ENCODE measurements at places on chromosomes 2 and 18. TPM values are rescaled to one million over a fixed set of nuclear protein-coding genes. Genes with fewer than 3 reads are reported as not detected.

GRCh38 chr18:39199231-39199855 lies 1633.7 kb upstream of the CELF4 start:
- no peak overlapping the region for H3K27ac ChIP-seq
- H3K4me3 ChIP-seq = no peak overlapping the region
- DNase-seq = no peak
- no peaks in the 10 kb centered on the region for H3K36me3 ChIP-seq

The MAP2 gene
- polyA plus RNA-seq = 0.48 TPM

DNA sequence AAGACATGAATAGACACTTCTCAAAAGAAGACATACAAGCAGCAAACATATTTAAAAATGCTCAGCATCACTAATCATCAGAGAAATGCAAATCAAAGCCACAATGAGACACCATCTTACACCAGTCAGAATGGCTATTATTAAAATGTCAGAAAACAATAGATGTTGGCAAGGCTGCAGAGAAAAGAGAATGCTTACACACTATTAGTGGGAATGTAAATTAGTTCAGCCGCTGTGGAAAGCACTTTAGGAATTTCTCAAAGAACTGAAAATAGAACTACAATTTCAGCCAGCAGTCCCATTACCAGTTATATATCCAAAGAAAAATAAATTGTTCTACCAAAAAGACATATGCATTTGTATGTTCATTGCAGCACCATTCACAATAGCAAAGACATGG lies 61.7 kb downstream of the STRADB start:
- H3K4me1 ChIP-seq = no peaks in the 10 kb centered on the region
- H3K4me3 ChIP-seq = no peak overlapping the region
- H3K36me3 ChIP-seq = no peaks in the 10 kb centered on the region

The BOD1L2 gene
- not detected for polyA plus RNA-seq

- H3K27me3 ChIP-seq = no peaks in the 10 kb centered on the region
- no peak overlapping the region for H3K27ac ChIP-seq
These were observed 34.7 kb upstream of the ALPP start for GRCh38 chr2:232343821-232344220.

The COX7A2L gene
- 137 TPM for polyA plus RNA-seq

DNA sequence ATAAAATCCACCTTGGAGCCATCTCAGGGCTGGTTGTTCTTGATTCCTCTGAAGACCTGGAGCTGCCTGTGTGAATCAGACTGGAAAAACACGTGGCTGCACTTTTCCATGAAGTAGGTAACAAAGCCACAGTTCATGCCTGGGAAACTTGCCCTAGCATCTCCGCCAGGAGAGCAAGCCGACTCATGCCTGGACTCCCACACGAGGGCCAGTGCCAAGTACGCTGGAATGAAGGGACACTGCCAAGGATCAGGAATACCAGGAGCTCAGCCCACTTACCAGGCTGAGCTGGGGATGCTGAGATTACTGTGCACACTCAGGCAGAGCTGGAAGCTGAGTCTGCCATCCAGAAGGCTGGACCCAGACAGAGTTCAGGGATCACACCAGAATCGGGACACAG lies 10.9 kb upstream of the FHL2 start:
- no peak for DNase-seq
- H3K27me3 ChIP-seq = no peaks in the 10 kb centered on the region
- no peaks in the 10 kb centered on the region for H3K4me1 ChIP-seq

DNA sequence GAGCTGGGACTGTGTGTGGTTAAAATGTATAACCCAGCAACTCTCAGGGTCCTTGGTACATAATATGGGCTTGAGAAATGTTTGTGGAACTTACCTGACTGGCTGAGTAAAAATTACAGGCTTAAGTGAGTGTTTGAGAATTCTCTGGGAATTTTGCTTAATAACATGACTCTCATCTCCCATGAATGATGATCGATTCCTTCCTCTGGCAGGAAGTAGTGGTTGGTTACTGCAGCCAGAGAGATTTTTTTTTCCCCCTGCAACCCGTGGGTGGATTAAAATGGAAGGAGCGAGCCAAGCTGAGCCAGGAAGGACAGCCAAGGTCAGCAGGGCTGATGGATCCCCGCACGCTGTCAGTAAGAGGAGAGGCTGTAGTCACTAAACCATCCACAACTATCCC lies 40.6 kb upstream of the RFX8 start:
- no peak overlapping the region for H3K27ac ChIP-seq
- H3K36me3 ChIP-seq = no peaks in the 10 kb centered on the region
- H3K4me1 ChIP-seq = peaks cover 6% of the 10 kb centered on the region
- DNase-seq = no peak
- H3K27me3 ChIP-seq = no peaks in the 10 kb centered on the region
- H3K4me3 ChIP-seq = no peak overlapping the region

The WDR75 gene
- polyA plus RNA-seq = 19.3 TPM

DNA sequence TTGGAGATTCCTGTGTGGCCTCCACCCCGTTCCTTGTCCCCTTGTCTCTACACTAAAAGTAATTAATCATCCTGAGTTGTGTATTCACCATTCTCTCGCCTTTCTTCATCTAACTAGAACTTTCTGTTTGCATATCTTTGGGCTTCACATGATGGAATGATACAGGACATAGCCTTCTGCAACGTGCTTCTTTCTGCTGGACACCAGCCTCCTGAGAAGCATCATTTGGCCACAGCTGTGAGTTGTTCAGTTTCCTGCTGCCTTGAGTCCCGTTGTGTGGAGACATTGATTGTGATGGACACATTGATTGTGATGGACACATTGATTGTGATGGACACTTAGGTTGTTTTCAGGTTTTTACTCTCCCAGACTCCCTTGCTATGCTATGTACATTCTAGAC lies 139.3 kb downstream of the KCTD1 start:
- no peak overlapping the region for H3K4me3 ChIP-seq
- no peak overlapping the region for H3K27ac ChIP-seq
- H3K36me3 ChIP-seq = no peaks in the 10 kb centered on the region
- H3K27me3 ChIP-seq = no peaks in the 10 kb centered on the region
- H3K4me1 ChIP-seq = no peaks in the 10 kb centered on the region

- no peaks in the 10 kb centered on the region for H3K4me1 ChIP-seq
- no peak overlapping the region for H3K4me3 ChIP-seq
- no peak overlapping the region for H3K27ac ChIP-seq
- H3K36me3 ChIP-seq = no peaks in the 10 kb centered on the region
- DNase-seq = no peak
These were observed 166.7 kb downstream of the FMNL2 start for GRCh38 chr2:152501666-152502065.

- H3K4me3 ChIP-seq = no peak overlapping the region
- no peak overlapping the region for H3K27ac ChIP-seq
- no peak for DNase-seq
- H3K36me3 ChIP-seq = no peaks in the 10 kb centered on the region
- no peaks in the 10 kb centered on the region for H3K4me1 ChIP-seq
- H3K27me3 ChIP-seq = no peaks in the 10 kb centered on the region
These were observed 546.8 kb upstream of the NETO1 start for GRCh38 chr18:73414598-73414997.

DNA sequence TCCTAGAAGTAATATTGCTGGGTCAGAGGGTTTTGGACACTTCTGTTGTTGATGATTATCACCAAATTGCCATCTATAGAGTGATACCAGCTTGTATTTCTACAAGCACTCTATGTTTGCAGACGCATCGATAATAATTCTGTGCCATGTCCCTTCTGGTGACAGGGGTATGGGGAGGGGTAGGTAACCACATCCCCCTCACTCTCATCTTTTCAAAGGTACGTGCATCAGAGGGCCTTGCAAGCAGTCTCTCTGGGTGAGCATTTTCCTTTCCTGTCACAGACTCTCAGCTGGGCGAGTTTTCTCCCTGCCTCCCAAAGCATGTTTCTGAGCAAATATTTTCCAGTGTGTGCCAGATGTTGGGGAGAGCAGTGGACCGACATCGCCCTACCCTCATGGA lies 98.0 kb downstream of the SMAD7 start:
- H3K27me3 ChIP-seq = no peaks in the 10 kb centered on the region
- H3K27ac ChIP-seq = no peak overlapping the region
- H3K36me3 ChIP-seq = no peaks in the 10 kb centered on the region
- no peaks in the 10 kb centered on the region for H3K4me1 ChIP-seq

The PDE6D gene
- 52.1 TPM for polyA plus RNA-seq

DNA sequence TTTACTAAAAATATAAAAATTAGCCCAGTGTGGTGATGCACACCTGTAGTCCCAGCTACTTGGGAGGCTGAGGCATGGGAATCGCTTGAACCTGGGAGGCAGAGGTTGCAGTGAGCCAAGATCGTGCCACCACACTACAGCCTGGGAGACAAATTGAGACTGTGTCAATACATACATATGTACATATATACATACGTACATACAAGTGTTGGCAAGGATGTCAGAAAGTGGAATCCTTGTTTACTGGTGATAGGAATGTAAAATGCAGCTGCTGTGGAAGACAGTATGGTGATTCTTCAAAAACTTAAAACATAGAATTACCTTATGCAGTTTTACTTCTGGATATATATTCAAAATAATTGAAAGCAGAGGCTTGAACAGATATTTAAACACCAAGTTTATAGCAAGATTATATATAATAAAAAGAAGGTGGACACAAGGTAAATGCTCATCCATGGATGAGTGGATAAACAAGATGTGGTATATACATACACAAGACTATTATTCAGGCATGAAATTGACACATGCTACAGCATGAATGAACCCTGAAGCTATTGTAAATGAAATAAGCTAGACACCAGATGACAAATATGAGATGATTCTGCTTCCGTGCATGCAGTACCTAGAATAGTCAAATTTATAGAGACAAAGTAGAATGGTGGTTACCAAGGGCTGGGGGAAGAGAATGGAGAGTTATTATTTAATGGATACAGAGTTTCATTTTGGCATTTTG lies 43.2 kb downstream of the CCDC138 start:
- no peak overlapping the region for H3K27ac ChIP-seq
- no peaks in the 10 kb centered on the region for H3K36me3 ChIP-seq
- DNase-seq = no peak
- H3K27me3 ChIP-seq = no peaks in the 10 kb centered on the region

The KCNG2 gene
- polyA plus RNA-seq = not detected

GRCh38 chr18:76672627-76673026 lies 149.7 kb upstream of the ZNF236 start:
- H3K36me3 ChIP-seq = no peaks in the 10 kb centered on the region
- H3K4me1 ChIP-seq = no peaks in the 10 kb centered on the region
- no peak overlapping the region for H3K27ac ChIP-seq
- no peaks in the 10 kb centered on the region for H3K27me3 ChIP-seq
- DNase-seq = no peak

DNA sequence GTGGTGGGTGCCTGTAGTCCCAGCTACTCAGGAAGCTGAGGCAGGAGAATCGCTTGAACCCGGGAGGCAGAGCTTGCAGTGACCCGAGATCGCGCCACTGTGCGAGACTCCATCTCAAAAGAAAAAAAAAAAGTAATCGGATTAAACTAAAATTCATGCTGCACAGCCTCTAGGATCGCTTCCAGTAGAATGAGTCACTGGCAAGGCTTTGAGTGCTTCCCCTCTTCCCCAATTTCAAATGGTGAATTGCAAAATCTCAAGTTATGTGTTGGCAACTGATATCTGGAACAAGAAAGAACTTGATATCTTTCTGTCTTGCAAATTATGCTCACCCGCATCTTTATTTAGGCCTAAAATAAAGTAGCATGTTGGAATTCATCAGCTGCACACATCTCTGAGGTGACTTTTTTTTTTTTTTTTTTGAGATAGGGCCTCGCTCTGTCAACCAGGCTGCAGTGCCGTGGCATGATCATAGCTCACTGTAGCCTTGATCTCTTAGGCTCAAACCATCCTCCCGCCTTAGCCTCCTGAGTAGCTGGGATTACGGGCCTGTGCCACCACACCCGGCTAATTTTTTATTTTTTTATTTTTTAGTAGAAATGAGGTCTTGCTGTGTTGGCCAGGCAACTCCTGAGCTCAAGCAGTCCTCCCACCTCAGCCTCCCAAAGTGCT lies 12.7 kb downstream of the TTC39C start:
- H3K27me3 ChIP-seq = no peaks in the 10 kb centered on the region
- no peak overlapping the region for H3K27ac ChIP-seq
- no peaks in the 10 kb centered on the region for H3K36me3 ChIP-seq
- peaks cover 47% of the 10 kb centered on the region for H3K4me1 ChIP-seq

GRCh38 chr2:8753609-8754008 lies 71.8 kb downstream of the ID2 start:
- no peaks in the 10 kb centered on the region for H3K4me1 ChIP-seq
- H3K4me3 ChIP-seq = no peak overlapping the region
- H3K36me3 ChIP-seq = peaks cover 35% of the 10 kb centered on the region
- no peaks in the 10 kb centered on the region for H3K27me3 ChIP-seq
- H3K27ac ChIP-seq = no peak overlapping the region

GRCh38 chr18:23156134-23156533 lies 20.8 kb downstream of the CABLES1 start:
- no peaks in the 10 kb centered on the region for H3K27me3 ChIP-seq
- H3K4me3 ChIP-seq = no peak overlapping the region
- H3K27ac ChIP-seq = no peak overlapping the region
- no peaks in the 10 kb centered on the region for H3K36me3 ChIP-seq

GRCh38 chr2:25598911-25599310 lies 74.5 kb downstream of the DTNB start:
- no peak overlapping the region for H3K27ac ChIP-seq
- H3K27me3 ChIP-seq = no peaks in the 10 kb centered on the region
- DNase-seq = no peak
- H3K4me1 ChIP-seq = no peaks in the 10 kb centered on the region
- no peaks in the 10 kb centered on the region for H3K36me3 ChIP-seq
- H3K4me3 ChIP-seq = no peak overlapping the region

DNA sequence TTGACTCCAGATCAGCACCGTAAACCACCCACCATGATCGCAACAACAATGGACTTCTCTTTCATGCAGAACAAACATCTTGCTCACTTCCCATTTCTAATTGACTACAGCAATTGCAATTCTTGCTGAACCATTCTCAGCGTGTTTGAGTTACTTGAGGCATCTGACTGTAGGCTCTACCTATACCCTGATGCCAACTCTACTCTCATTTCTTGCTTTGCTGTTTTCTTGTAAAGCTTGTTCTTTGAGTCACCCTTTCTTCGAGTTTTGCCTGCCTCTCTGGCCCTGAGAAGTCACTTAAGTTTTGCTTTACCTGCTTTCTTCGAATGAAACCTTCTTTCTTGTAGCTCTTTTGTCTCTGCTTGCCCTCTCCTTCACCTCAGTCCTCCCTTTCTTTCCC lies 160.5 kb upstream of the RND3 start:
- H3K27me3 ChIP-seq = no peaks in the 10 kb centered on the region
- no peak overlapping the region for H3K4me3 ChIP-seq
- H3K36me3 ChIP-seq = no peaks in the 10 kb centered on the region
- H3K27ac ChIP-seq = no peak overlapping the region
- no peaks in the 10 kb centered on the region for H3K4me1 ChIP-seq
- no peak for DNase-seq

DNA sequence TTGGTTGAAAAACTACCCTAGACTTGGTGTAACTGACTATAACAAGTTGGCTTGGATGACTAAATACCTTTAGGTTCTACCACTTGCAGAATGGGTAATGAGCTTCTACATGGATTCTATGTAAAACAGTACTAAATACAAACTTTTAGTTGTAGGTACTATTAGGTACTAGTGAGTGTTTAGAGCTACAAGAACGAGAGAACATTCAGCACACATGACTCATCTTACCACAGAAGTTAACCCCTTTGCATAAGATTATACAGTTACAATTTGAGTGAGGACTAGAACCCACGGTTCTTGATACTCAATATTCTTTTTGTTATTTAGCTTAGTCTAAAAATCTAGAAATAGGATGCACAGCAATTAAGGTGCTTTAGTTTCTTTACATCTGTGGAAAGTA lies 101.7 kb upstream of the TFCP2L1 start:
- no peak for DNase-seq
- no peaks in the 10 kb centered on the region for H3K27me3 ChIP-seq
- no peak overlapping the region for H3K27ac ChIP-seq

The ARHGAP15 gene
- 306 TPM for polyA plus RNA-seq
